ENCODE measurements at places on chromosomes 4 and X.
A peak's percentile ranks its signal among the peaks of the same experiment; 100 is the strongest.

- DNase-seq, result no peak
Observed at GRCh38 chrX:8244301-8244700, 73.2 kb upstream of the VCX2 start.

GRCh38 chrX:120647127-120647526 is 17.3 kb upstream of the C1GALT1C1 start:
- peak; percentile 35 for DNase-seq

DNA sequence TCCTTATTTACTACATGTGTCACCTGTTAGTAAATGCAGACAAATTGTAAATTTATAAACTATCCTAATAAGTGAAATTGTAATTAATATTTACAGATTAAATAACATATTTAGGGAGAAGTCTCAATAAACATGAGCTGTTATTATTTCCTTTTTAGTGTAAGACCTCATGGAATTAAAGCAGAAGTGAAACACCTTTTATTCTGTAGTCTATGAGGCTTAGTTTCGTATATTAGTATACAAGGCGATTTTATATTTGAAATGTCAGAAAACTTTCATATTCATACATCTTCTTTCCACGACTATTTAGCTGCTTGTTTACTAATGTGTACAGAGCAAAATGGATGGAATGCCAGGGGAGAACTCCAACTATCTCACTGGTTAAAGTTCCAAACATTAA is 414.4 kb downstream of the ARHGAP24 start:
- no peak for DNase-seq

DNA sequence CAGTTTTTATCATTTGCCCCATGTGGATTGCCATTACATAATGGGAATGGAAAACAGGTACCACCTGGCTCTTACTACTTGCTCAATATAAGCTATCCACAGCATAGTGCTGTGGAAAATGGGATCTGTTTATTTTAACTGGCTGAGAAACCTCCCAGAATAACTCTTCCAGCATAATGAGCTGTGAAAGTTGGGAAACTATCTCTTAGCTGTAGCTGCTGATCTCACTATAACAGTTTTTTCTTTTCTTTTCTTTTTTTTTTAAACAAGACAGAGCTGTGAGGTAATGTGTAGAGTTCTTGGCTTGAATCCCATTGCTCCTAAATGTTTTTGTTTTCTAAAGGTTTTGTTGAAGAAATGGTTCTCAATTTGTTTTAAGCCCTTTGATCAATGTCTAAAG is 988.3 kb downstream of the PCDH19 start:
- no peak for DNase-seq

DNA sequence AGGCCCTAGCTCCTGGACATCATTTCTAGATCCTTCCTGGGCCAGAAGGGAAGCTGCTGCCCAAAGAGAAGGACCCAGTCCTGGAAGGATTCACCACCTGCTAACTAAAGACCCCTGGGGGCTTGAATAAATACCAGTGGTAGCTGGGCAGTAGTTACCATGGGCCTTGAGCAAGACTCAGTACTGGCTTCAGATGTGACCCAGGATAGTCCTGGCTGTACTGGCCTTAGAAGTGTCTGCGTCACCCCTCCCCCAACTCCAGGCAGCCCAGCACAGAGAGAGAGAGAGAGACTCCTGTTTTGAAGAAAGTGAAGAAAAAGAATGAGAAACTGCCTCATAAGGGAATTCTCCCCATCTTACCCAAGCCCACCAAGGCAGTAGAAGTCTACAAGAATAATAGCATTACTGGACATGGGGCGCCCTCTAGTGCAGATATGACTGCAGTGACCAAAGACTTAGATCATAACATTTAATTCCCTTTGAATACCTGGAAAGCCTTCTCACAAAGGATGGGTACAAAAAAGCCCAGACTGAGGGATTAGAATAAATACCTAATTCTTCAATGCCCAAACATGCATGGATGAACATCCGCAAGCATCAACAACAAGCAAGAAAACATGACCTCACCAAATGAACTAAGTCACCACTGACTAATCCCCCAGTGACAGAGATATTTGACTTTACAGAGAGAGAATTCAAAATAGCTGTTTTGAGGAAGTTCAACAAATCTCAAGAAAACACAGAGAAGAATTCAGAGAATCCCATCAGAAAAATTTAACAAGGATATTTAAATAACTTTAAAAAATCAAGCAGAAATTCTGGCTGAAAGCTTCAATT is 171.8 kb downstream of the HNRNPD start:
- no peak for DNase-seq

DNA sequence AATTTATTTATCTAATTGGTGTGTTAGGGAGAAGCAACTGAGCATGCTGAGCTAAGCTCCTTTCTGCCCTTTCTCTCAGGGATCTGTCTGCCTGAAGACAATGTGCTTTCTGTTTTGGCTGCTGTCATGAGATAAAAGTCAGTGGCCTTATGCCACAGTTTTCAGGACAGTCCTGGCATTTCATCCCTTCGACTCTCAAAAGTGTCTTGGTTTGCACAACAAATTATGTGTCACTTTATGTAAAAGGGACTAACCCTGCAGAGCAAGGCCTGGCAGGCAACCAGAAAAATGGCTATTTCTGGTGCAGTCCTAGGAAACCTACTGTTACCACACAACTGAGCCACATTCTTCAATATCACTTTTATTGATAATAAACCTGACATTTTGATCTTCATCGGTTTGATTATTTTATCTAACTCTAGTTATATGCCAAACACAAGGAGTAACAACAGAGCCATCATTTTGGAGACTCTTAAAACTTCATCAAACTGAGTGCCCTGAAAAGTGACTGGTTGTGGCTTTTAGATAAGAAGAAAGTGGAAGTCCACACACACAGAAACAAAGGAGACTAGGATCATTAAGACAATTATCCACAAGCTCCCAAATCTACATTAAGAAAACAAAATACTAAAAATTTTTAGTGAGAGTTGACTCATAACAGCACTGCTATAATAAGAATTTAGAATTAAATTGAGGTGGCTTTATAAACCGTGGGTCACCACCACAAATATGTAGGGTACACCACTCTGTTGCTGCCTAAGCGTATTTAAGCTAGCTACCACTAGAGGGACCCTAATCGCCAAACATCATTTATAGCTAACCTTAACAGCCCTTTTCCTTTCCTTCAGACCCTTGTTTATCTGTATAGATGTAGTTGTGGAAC is 95.9 kb upstream of the PTPN13 start:
- DNase-seq, result peak; percentile 78

- peak; percentile 77 for DNase-seq
Observed at GRCh38 chr4:173168396-173169177, at the start of gene GALNT7. Gene GALNT7 (plus strand): TSS chr4:173168811. CDS start chr4:173168836, 25 bp downstream.

- peak; percentile 32 for DNase-seq
Observed at GRCh38 chr4:72302981-72303704, 265.9 kb downstream of the ADAMTS3 start.

DNA sequence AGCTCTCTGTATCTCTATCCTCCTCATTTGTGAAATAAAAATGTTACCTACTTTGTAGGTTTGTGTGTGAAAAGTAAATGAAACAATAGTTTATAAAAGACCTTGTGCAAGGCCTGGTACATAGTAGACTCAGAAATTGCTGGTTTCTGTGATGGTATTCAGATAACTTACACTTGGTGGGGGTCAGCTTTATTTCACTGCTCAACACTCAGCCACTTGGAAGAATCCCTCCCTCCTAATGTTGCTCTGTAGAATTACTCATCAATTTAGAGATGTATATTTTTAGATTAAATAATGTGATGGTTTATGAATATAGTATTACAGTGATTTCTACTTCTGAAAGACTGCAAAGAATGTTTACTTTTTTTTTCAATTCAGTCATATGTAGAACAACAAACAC is 32.7 kb downstream of the SMARCAD1 start:
- DNase-seq, result no peak
